Mesenchymal stem cell (in vitro differentiated cells and primary cell): ENCODE measurements at places on chromosomes 4 and X.

DNA sequence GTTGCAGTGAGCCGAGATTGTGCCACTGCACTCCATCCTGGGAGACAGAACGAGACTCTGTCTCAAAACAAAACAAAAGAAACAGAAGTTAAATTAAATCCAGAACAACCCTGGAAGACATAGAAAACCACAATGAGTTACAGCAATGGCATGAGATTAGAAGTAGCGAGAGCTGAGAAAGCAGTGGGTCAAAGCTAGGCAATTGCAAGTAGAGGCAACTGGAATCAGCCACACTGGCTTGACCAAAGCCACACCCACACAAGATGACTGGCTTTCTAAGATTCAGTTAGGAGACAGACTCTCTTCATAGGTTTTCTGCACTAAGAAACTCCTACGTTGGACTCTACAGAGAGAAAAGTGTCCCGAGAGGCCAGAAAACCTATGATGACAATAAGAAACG, 443.0 kb downstream of the GPM6A start:
- peak; percentile 1 for DNase-seq

DNA sequence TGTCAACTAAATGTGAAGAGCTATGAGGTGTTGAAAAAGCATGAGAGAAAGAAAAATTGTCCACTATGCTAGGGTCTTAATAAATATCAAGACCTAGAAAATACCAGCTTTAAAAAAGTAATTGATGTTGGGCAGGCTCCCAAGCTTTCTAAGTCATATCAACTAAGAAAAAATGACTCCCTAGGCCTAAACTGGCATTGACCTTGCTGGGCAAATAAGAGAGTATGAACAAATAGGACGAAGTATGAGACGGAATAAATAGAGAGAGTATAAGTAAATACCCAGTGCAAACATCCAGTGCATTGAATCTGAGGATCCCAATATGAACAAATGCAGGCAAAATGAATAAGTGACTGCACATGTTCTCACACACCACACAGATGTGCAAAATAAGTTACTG, 3.2 kb downstream of the KDR start:
- no peak for DNase-seq

- DNase-seq, result peak; percentile 11
Observed at GRCh38 chr4:129264008-129264657, 168.2 kb downstream of the C4orf33 start.

DNA sequence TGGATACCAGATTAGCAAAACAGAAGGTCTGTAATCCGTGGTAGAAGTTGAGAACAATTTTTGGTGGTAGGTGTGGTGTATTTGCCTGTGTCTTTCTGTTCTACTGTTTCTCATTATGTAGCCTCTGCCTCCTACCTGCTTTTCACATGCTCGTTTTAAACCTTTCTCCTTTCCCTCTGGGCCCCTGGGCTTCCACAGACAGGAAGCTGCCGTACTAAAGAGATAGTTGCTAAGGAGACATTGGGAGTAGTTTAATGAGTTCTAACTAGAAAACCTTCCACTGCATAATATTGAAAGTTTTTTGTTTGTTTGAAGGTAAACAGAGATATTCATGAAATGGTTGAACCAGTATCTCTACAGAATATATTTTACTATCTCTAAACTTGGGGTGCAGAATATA, 107.8 kb downstream of the STOX2 start:
- no peak for DNase-seq

- no peak for DNase-seq
Observed at GRCh38 chr4:84669201-84669600, 86.3 kb downstream of the CDS1 start.

DNA sequence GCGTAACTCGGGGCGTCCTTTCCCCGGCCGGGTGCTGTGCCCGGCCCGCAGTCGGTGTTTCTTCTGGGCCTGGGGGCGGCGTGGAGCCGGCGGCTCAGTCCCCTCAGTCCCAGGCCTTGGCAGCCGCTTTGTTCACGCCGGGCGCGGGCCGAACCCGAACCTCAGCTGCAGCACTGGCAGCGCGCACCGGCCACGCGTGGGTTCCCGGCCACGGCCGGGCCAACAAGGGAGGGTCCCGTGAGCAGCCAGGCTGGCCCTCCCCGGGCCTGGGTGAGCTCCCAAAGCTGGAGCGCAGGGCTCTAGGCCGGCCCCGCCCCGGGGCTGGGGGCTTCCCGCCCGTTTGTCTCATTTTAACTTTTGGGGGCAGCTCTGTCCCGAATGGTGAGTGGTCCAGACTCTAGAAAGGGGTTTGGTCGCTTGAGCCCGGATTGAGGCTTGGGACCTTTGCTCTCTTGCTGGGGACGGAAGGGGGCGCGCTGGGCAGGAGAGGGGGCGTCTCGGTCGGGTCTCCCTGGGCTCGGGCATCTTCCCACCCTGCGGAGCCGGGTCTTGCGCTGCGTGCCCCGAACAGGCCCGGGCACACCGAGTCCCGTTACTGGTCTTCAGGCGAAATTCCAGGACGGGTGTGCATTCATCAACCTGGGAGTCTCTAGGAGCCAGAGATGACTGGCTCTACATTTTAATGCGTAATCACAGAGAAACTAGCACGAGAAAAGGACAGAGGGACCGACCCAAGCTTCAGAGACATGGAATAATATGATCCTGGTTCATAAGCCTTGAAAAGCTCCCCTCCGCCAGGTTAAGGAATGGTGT, 177.1 kb downstream of the CBR4 start:
- DNase-seq, result peak; percentile 54

DNA sequence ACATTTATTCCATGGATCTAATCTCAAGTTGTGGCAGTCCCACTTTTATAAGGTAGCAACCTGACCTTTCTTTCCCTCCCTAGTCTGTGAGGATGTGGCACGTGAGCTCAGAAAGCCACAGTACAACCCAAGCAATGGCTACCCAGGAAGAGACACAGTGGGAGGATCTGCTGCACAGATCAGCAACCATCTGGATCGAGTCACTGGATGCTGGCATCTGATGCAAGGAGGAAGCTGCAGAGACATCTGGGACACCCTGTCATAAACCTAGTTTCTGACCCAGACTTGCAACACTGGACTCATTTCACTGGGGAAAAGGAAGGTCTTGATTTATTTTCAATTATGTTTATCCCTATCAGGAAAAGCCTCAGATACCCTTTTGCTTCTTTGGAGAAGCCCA, 327.1 kb downstream of the PAPSS1 start:
- DNase-seq, result peak; percentile 43

DNA sequence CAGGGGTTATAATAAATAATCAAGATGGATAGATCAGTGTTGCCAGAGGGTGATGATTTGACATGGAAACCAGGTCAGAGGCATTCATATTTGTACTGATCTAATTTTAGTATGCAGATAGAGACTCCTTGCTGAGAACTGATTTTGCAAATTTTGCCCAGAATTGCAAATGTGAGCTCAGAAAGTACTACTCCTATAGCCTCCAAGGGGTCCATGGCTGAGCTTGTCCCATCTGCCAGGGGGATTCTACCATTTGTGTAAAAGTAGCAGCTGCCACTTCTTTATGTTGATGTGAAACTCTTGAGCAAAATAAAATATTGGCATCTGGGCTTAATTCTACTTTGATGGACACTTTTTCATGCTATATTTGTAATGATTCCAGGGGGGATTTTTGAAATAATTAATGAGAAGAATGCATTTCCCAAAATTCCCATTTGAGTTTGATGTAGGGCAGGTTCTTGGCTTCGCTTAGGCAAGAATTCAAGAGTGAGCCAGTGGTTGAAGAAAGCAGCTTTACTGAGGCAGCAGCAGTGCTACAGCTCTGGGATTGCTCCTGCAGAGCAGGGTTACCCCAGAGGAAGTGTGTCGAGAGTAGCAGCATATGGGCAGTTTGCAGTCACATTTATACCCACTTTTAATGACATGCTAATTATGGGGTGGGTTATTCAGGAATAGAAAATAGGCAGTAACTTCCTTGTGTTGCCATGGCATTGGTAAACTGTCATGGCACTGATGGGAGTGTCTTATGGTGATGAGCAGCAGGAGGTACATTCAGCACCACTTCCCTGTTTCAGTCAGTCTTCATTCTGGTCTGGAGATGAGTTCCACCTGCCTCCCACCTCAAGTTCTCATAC, 38.7 kb upstream of the DCLK2 start:
- DNase-seq, result no peak
